G401 (cell line): ENCODE measurements at places on chromosomes 12 and 14.

GRCh38 chr14:31286456-31287293 lies 79.1 kb upstream of the HECTD1 start:
- no peak for DNase-seq

DNA sequence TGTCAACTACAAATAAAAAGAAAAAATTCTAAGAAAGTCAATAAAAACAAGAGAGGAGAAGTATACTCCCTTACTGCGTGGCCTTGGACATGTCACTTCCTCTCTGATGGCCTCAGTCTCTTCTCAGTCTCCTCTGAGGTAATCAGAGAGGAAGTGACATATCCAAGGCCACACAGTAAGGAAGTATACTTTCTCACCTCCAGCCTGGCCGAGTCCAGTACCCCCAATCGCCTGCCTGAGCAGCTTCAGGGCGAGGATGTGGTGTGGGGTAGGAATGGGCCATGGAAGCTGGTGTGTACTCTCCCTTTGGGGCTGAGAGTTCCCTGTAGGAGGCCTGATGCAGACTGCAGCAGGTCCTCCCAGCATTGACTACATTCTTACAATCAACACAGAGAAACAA lies 15.8 kb downstream of the VDR start:
- no peak for DNase-seq

GRCh38 chr14:69321601-69322330 lies 61.8 kb downstream of the GALNT16 start:
- no peak for DNase-seq

GRCh38 chr12:131094831-131095805 lies 141.4 kb downstream of the ADGRD1 start:
- DNase-seq = no peak

- no peak for DNase-seq
These were observed 3.5 kb upstream of the ASB8 start for GRCh38 chr12:48160807-48161206.

- no peak for DNase-seq
These were observed 18.0 kb upstream of the CATSPERB start for GRCh38 chr14:91749868-91750267.

- DNase-seq = no peak
These were observed 334.4 kb downstream of the EMP1 start for GRCh38 chr12:13530966-13531365.

GRCh38 chr12:16530268-16530850 lies 75.6 kb downstream of the LMO3 start:
- no peak for DNase-seq

DNA sequence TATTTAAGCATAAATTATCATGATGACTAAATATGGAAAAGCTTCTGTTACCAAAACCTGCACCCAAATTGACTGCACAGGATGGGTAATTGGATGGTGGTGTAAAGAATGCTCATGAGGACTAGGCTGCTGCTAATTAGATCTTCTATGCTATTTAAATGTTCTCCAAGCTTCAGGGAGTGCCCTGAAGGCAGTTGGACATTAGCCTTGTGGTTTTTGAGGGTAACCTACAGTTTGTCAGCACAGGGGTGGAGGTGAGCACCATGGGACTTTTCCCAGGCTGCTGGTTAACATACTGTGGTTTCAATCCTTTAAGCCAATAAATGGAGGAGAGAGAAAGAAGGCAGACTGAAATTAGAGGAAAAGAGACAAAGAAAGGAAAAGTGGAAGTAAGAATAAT lies 145.0 kb downstream of the WIF1 start:
- no peak for DNase-seq

DNA sequence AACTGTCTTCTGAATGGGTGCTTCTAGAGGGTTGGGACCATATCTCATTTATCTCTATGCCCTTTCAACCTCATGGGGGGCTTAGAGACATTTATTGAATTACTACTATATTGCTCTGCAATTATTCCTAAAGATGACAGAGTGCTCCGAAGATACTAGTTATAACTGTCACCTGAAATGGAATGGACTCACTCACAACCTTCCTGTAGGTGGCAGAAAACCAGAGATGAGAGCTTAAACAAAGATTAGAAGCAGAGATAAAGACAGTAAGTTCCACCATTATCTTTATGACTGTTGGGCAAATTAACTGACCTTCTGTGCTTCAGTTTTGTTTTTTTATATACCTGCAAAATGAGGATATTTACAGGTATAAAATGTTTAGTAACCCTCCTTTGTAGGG lies 31.5 kb upstream of the GTF2A1 start:
- DNase-seq = no peak
